ENCODE measurements at places on chromosomes 16 and 17.

DNA sequence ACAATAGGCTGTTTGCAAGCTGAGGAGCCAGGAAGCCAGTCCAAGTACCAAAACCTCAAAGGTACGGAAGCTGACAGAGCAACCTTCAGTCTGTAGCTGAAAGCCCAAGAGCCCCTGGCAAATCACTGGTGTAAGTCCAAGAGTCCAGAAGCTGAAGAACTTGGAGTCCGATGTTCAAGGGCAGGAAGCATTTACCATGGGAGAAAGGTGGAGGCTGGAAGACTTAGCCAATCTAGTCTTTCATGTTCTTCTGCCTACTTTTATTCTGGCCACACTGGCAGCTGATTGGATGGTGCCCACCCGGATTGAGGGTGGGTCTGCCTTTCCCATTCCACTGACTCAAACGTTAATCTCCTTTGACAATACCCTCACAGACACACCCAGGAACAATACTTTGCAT lies 15.3 kb downstream of the CD300LB start:
- no peak for DNase-seq

DNA sequence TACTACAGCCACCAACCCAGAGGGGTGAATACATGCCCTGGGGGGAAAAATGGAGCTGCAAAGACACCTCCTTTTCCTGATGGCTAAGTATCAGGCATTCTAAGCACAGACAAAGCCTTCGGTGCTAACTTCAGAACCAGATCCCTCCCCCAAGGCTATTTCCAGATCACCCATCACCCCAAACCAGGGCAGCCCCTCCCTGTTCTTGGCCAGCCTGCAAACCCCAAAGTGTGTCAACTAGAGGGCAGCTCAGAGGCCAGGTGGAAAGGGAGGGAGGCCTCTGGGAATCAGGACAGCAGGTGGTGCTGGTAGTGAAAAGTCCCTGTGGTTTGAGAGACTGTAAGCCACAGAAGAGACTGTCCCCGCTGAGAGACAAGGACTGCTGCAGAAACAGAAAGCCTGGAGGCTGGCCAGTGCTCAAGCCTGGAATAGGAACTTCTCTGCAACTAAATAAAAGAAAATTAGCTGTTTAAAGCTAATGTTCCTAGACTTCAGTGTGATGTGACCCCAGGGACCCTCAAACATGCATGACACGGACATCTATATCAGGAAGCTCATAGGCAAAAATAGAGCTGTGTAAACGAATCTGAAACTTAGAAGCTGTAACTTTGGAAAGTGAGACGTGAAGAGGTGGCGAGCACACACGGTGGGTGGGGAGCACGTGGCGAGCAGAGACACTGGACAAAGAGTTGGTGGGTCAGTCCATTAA lies 9.1 kb downstream of the TUBG1 start:
- peak; percentile 40 for DNase-seq

- DNase-seq, result peak; percentile 39
Observed at GRCh38 chr17:21129023-21129681, 2.4 kb downstream of the DHRS7B start.

DNA sequence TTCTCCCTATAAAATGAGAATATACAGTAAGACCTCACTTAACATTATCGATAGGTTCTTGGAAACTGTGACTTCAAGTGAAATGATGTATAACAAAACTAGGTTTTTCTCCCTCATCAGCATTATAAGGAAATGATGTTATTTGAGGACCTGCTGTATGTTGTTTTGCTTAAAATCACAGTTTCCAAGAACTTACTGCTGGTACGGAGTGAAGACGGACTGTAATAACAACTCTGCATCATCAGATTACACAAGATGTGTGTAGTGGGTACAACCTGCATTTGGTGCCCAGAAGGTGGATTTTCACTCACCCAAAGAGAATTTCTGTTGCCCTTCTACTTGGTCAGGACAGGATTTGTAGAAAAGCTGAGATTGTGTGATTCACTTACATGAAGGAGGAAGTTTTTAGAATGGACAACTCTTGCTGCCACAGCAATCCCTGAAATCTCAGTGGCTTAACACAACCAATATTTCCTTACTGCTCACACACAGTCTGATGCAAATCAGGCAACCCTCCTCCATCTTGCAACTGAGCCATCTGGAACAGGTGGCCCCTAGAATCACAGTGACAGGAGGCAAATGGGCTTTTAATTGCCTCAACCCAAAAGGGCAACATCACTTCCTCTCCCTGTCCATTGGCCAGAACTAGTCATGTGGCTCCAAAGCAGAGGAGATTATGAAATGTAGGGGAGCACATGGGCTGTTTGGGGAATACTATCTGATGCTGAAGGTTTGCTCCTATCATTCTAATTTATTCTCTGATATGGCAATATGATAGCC lies 67.6 kb upstream of the CACNG5 start:
- no peak for DNase-seq

DNA sequence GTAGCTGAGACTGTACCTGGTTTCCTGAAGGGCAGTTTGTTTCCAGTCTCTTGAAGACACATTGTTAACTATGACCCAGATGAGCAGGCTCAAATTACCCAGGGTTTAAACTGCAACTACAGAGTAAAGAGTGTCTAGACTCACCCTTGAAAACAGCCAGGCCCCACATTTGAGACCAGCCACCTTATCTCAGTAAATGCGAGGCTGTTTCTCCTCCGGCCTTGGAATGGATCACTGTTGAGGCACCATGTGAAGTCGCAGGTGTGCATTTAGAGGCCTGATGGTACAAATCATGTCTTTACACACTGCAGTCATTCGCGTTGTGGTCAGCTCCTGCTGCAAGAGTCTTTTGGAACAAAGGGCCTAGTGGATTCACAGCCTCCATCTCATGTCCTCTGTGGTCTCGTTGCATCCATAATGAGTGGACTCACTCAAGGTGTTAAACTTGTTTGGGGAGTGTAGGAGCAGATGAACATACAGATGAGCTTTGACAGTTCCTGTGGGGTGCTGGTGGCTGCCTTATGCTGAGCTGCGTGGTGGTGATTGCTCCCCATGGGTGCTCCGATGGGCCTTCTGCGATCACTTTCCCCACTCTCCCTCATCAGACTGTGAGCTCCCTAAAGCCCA lies 18.5 kb upstream of the N4BP1 start:
- DNase-seq, result no peak

GRCh38 chr16:50602531-50603205 lies 54.5 kb downstream of the NKD1 start:
- DNase-seq, result no peak

GRCh38 chr17:40026816-40027613 lies 11.8 kb downstream of the CSF3 start:
- peak; percentile 87 for DNase-seq

DNA sequence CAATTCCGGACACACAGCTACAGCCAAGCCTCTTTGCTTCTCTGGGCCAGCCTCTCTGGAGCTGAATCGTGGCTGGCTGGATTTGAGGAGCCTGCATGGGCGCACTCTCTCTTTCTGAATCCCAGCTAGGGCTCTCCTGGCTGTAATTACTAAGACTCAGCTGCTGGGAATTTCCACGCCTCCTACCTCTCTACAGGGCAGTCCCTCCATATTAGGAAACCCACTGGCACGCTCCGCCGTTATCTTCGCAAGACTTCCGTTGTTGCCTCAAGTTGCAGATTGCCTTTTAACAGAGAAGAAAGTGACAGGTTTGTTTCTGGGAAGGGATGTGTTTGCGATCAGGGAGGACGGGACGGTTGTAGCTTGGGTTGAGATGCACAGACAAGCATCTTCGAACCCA lies 188.4 kb upstream of the NLRP1 start:
- DNase-seq, result peak; percentile 64

GRCh38 chr16:84844049-84844350 lies 24.2 kb downstream of the CRISPLD2 start:
- no peak for DNase-seq
